NCI-H510A treated with DMSO at 0.1 percent for 48 hours (cell line): ENCODE measurements at places on chromosomes 5 and 9.
A peak's percentile ranks its signal among the peaks of the same experiment; 100 is the strongest.

DNA sequence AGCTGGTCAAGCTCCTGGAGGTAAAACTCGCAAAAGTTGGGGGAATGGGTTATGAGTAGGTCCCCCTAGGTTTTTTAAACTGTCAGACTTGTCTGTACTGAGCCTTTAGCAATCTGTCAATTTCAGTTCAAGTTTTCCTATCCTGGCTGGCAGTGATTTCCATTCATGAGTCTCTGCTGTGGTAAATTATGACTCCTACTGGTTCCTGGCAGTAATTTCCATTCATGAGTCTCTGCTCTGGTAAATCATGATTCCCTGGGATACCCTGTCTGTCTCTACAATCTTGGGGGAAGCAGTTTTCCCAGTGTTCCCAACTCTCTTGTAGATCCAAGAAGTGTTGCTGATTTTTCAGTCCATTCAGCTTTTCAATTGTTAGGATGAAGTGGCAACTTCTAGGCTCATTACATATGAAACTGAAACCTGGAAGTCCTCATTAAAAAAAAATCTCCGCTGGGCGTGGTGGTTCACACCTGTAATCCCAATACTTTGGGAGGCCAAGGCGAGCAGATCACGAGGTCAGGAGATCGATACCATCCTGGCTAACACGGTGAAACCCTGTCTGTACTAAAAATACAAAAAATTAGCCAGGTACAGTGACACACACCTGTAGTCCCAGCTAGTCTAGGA, 91.3 kb upstream of the GPBP1 start:
- no peak for DNase-seq

GRCh38 chr9:133987446-133987788, 4.7 kb downstream of the VAV2 start:
- no peak for DNase-seq

DNA sequence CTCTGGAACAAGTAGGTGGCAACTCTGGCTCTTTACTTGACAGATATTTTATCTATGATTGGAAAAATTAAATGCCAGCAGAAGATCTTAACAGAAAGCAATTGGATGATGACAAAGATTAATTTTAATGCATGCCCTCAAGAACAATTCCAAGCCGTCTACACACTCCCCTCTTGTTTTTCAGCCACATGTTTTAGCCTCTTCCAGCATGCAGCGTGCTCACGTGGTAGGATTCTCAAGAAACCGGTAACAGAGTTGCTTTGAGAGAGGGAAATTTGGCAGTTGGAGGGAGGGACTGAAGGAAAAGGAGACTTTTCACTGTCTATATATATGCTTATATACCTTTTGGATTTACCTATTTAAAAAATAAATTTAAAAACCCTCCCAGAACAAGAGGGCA, 48.3 kb upstream of the FANCC start:
- DNase-seq: no peak

DNA sequence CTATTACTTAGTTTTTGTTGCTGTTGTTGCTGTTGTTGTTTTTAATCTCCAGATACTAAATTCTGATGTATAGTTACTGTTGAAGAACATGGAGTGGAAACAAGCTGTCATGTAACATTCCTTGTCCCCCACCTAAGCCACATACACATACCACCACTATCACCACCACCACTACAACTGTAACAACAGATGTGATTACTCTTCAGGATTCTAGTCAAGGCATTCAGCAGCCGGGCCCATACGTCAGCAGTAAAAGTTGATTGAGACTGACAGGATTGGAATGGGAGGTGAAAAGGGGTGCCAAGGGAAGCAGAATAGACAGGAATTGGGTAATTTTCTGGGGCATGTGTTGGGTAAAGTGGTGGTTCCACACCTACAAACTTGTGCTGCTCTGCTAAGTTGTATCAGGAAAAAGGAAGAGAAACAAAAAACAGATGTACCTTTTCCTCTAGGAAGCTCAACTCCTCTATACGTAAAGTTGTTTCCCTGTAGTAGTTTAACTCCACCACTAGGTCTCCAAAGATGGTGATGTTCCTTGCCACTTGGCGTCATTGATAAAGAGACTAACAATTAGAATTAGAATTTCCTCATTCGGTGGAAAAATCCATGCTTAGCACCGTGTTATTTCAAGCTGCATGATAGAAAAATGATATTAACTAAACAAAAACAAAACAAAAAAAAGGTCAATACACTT, 138.6 kb downstream of the ARRDC3 start:
- DNase-seq: no peak

GRCh38 chr5:123286891-123287290, 136.3 kb downstream of the CEP120 start:
- no peak for DNase-seq

- no peak for DNase-seq
Observed at GRCh38 chr5:154690488-154690887, 64.7 kb upstream of the LARP1 start.

- DNase-seq: no peak
Observed at GRCh38 chr9:82457891-82458290, 469.3 kb downstream of the SPATA31D1 start.

- DNase-seq: no peak
Observed at GRCh38 chr9:15333376-15333881, 26.4 kb upstream of the TTC39B start.

DNA sequence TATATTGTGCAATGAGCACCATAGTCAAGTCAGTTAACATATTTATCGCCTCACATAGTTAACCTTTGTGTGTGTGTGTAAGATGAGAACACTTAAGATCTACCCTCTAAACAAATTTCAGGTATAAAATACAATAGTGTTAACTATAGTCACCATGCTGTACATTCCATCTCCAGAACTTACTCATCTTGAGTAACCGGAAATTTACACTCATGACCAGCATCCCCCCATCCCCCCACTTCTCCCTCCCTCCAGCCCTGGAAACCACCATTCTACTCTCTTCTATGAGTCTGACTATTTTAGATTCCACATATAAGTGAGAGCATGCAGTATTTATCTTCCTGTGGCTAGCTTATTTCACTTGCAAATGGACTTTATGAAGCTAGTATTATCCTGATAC, 40.3 kb downstream of the ZNF354A start:
- no peak for DNase-seq

DNA sequence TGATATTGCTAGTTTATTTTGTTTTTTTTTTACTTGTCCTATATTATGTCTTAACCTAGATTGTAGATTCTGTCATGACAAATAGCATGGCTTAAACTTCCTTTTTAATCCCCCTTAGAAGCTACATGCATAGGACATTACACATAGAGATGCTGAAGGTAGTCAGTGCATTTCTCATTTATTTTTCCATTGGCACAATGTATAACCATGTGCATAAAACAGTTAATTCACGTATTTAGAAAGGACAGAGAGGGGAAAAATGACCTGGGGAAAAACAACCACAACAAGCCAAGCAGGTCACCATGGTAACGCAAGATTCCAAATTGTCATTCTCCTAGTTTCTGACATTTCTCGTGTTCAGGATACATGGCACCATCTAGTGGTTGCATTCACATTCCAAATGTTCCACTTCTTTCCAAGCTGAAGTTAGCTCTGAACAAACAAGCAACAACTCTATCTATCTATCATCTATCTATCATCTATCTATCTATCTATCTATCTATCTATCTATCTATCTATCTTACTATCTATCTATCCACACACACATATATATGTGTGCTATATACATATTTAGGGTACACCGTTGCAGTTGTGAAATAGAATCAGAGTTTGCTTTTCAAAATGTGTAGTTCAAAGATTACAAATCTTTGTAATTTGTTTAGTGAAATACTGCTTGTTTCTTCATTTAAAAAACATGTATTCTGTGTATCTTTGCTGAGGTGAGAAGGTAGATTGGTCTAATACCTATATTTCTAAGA, 487.2 kb upstream of the ST8SIA4 start:
- peak; percentile 47 for DNase-seq

DNA sequence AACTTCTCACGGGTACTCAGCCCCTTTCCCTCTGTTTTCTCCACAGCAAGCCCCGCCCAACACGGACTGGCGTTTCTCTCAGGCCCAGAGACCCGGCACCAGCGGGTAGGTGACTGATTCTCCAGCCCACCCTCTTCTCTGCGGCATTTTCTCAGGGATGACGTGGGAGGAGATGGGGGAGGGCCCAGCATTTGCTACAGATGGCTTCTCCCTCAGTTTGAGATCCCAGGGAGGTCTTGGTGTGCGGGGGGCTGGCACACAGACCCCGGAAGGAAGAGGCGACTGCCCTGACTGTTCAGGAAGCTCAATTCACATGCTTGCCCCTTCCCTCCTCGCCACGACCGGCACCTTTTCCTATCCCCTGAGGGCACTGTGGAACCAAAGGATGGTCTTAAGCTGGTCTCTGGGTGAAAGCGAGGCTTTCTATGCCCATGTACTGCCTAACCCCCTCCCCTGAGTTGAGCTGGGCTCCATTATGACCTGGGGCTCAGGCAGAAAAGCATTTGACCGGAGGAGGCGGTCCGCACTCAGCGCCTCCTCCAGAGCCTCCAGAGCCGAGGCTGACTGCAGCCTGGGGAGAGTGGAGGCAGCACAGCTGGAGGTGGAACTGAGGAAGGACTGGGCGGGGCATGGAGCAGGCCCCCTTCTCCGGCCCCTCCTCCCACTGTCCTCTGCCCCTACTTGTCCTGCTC, 6.0 kb downstream of the PCDHGC5 start:
- no peak for DNase-seq

- DNase-seq: no peak
Observed at GRCh38 chr9:130943777-130944176, 4.7 kb upstream of the FIBCD1 start.

- no peak for DNase-seq
Observed at GRCh38 chr5:90476391-90476790, 1.7 kb downstream of the POLR3G start.

- no peak for DNase-seq
Observed at GRCh38 chr9:38342096-38342495, 50.4 kb upstream of the ALDH1B1 start.

- DNase-seq: no peak
Observed at GRCh38 chr5:931570-932145, 39.0 kb downstream of the TRIP13 start.

GRCh38 chr5:167030500-167031120, 1260.8 kb upstream of the WWC1 start:
- DNase-seq: no peak

- DNase-seq: no peak
Observed at GRCh38 chr5:59182760-59183159, 599.9 kb downstream of the RAB3C start.

DNA sequence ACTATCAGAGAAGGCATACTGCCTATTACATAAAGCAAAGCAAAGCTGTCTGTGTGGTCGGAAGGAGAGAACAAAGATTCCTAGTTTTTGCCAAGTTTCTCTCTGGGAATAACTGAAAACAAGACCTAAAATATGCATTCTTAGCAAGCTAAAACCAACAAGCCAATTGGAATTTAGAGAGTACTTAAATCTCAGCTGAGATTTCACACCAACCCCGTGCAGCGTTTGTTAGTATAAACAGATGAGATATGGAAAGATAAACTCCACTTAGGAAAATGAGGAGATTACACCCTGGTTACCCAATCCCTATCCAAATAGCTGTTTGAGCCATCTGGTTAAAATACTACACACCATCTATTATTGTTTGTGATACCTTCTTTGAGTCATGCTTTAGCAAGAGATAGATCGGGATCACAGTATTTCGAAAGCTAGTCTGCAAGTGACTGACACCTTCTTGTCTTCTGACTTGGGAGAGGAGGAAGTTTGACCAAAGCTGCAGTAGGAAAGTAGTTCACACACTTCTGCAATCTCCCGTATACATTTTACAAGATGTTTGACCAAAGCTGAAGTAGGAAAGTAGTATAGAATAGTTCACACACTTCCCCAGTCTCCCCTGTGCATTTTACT, 18.2 kb downstream of the FAF2 start:
- DNase-seq: no peak

DNA sequence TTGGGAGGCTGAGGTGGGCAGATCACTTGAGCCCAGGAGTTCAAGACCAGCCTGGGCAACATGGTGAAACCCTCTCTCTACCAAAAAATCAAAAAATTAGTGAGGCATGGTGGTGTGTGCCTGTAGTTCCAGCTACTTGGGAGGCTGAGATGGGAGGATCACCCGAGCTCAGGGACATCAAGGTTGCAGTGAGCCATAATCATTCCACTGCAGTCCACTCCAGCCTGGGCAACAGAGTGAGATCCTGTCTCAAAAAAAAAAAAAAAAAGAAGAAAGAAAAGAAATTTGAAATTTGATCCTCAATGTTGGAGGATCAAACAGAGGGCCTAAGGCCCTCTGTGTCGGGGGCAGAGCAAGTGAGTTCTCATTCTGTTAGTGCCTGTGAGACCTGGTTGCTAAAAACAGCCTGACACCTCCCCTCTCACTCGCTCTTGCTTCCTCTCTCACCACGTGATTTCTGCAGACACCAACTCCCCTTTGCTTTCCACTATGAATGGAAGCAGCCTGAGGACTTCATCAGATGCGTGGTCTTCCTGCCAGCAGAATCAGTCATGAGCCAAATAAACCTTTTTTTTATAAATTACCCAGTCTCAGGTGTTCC, 8.4 kb upstream of the GOLPH3 start:
- DNase-seq: no peak

DNA sequence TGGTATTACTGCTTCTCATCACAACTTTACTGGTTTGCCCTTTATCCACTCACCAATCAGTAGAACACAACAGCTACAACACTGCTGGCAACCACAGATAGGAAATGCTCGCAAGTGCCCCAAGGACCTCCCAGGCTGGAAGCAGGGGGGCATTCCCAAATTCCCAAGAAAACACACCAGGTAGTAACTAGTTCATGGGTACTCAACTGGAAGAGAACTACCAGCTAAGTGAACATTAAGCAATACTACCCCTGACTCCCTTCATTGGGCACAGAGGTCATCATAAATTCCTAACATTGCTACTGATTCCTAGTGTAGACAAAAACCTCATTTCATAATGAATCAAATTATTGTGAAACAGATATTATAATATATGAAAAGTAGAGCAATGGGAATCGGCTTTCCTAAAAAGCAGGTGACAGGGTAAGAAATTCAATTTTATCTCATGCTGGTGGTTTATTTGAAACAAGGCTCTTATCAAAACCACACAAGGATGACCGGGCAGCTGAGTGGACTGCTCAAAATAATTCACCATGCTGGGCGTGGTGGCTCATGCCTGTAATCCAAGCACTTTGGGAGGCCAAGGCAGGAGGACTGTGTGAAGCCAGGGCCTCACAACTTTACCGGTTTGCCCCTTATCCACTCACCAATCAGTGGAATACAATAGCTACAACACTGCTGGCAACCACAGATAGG, 81.6 kb downstream of the TLE1 start:
- no peak for DNase-seq
